ENCODE measurements at places on chromosomes 2 and 18. TPM values are rescaled to one million over a fixed set of nuclear protein-coding genes. Genes with fewer than 3 reads are reported as not detected.

GRCh38 chr2:20450201-20450999 is 3.5 kb downstream of the RHOB start:
- peak; percentile 81 for DNase-seq

The ACADL gene
- total RNA-seq, result 0.32 TPM

DNA sequence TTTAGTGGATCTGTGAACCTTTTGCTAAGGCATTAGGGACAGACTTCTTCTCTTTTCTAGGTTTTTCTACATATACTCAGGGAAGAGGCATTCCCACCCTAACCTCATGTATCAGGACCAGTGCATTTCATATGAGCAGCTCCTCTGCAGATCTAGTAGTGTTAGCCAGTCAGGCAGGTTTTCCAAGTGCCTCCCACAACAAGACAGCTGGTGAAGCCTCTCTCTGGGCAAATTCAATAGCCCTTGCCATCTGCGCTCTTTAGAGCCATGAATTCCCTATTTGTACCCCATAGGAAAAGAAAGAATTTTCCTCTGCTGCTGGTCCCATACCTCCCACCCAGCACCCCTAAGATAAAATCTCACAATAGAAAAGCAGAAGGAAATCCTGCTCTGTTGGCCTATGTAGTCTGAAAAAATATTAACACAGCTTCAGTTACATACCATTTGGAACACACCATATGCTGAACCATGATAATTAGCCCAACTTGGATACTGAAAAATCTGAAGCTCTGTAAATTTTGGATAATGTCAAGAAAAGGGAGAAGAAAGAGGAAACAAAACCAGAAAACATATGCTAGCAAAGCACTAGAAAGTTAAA is 1354.6 kb upstream of the NRXN1 start:
- no peak for DNase-seq

The PRKCE gene
- 10.3 TPM for total RNA-seq

The SKOR2 gene
- total RNA-seq, result not detected

DNA sequence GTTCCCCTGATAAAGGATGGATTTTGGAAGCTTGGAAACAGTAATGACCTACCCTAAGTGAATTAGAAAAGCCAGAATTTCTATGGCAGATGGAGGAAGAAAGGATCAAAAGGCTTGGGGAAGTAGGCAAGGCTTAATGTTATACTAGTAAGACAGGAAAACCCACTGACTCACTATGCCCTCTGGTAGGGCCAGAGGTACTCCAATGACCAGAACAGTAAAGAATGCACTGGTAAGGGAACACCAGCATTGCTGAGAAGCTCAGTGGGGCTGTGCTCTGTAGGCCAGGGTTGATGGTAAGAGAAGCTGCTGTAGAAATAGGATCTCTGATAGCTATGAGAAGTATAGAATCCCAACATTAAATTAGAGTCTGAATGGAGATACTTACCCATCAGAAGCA is 126.4 kb downstream of the GFPT1 start:
- DNase-seq, result no peak

GRCh38 chr2:12763486-12763885 is 46.8 kb downstream of the TRIB2 start:
- no peak for DNase-seq

The MC2R gene
- not detected for total RNA-seq

The PPP1R1C gene
- 2.7 TPM for total RNA-seq

GRCh38 chr18:37516361-37516853 is 49.2 kb downstream of the CELF4 start:
- DNase-seq, result no peak

- DNase-seq, result no peak
Observed at GRCh38 chr18:21762181-21762772, 21.7 kb downstream of the MIB1 start.

- no peak for DNase-seq
Observed at GRCh38 chr18:76371301-76372203, 123.5 kb downstream of the ZNF516 start.

The SERPINB3 gene
- 0.23 TPM for total RNA-seq

GRCh38 chr2:197306696-197307040 is 3.9 kb downstream of the ANKRD44 start:
- DNase-seq, result peak; percentile 76

GRCh38 chr2:70201831-70202230 is 11.0 kb upstream of the C2orf42 start:
- no peak for DNase-seq

The PFN4 gene
- total RNA-seq, result 1.6 TPM

DNA sequence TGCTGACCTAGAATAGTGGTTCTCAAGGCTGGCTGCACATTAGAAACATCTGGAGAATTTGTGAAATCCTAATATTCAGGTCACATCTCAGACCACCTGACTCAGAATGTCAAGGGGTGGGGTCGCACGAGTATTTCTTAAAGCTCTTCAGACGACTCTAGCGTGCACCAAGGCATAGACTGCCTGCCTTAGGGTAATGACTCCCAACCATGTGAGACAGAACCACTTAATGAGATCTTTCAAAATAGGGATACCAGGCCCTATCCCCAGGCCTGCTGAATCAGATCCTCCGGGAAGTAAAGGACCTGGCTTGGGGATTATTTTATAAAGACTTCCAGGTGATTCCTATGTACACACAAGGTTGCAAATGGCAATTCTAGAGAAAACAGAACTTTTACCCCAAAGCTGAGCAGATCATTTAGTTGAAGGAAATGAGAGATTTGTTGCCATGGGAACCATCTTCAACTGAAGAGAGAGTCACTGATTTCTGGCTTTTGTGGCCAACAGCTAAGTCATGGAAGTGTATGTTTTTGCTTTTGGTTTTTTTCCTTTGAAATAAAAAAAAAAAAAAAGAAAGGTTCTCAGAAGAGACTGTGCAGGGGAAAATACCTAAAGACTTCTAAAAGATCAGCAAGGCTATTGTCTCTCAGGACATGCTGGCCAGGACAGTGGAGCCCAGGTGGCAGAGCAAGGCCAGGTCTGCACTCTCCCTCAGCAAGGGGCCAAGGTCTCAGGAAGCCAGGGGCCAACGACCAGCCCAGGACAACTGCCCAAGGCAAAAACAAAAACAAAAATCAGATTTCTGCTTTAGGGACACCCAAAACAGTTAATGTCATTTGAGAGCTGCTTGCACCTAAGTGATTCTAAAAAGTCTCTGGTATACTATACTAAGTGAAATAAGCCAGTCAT is 15.3 kb upstream of the LOXHD1 start:
- no peak for DNase-seq

The SPIRE1 gene
- total RNA-seq, result 46.2 TPM

DNA sequence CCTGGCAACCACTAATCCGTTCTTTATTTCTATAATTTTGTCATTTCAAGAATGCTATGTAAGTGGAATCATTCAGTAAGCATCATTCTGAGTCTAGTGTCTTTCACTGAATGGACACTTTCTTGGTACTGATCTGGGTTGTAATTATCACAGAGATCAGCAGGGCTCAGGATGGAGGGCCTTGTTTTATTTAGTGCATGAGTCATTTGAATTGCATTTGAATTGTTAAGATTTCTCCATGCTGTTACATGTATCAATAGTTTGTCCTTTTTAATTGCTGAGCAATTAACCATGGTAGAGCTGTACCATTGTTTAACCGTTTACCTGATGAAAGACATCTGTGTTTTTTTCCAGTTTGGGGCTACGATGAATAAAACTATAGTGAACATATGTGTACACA is 256.4 kb downstream of the THSD7B start:
- no peak for DNase-seq

DNA sequence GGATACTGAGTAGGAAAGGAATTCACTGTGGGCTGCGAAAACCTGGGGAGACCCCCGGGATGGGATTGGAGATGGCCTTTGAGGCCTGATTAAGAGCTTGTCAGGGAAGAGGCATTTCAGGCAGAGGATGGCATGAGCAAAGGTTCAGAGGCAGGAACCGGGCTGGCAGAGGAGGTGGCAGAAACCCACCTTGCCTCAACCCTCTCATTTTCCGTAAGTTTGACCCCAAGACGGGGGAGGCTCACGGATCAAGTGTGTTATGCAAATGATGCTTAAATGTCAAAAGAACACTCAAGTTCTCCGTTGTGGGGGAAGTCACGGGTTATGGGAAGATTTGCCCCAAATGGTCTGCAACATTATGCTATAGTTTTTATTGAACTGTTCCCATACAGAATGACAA is 88.3 kb downstream of the MYCN start:
- no peak for DNase-seq

DNA sequence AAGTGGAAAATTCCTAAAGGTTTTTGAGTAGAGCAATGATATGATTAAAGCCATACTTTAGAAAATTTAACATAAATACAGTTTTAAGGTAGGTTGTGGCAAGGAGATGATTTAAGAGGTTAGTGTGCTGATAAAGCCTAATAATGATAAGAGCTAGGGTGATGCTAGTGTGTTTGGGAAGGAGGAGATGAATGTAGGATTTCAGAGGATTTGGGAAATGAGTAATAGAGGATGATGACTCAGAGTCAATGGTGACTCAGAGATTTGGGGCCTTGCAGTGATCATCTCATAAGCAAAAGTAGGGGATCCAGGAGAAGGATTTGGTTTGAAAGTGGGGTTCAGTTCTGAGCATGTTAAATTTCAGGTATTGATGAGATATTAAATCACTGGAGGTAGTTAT is 23.3 kb downstream of the STAMBP start:
- no peak for DNase-seq

- no peak for DNase-seq
Observed at GRCh38 chr2:17813010-17813741, 3.1 kb upstream of the MSGN1 start.

DNA sequence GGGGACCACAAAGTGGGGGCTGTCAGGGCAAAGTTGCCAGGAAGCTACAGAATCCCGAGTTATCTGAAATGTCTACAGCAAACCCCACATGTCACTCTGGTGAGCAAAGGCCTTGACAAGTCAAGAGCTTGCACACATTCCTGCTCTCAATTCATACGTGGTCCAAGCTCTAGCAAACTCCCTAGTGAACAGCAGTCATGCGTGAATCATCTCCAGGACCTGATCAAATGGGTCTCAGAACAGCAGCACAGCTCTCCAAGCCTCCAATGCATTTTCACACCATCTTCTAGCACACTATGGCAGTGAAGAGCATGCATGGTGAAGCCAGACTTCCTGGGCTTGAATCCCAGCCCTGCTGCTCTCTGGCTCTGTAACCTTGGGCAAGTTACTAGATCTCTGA is 68.5 kb downstream of the MYO5B start:
- no peak for DNase-seq

The LYPD6B gene
- 0.38 TPM for total RNA-seq

The MC5R gene
- not detected for total RNA-seq

DNA sequence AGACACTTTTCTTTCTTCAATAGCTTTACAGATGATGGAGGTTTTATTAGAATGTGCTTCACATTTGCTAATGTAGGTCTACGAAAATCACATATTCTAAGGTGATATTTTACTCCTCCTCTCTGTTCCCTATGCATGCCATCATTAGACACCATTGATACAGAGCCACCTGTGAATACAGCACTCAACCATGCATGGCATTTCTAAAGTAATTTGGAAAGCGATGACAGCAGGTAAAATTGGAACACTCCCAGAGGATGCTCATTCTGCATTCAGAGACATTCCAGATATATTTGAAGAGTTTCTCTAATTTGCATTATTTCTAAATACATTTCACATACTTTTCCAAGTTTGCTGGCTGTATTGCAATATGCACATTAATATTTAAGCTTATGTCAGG is 65.3 kb upstream of the RIT2 start:
- no peak for DNase-seq

The FAM228A gene
- total RNA-seq, result not detected

GRCh38 chr2:69677914-69678313 is 34.4 kb upstream of the AAK1 start:
- no peak for DNase-seq

GRCh38 chr18:62157843-62158242 is 29.0 kb downstream of the PIGN start:
- DNase-seq, result no peak

GRCh38 chr2:62654423-62654791 is 51.1 kb upstream of the EHBP1 start:
- DNase-seq, result no peak

DNA sequence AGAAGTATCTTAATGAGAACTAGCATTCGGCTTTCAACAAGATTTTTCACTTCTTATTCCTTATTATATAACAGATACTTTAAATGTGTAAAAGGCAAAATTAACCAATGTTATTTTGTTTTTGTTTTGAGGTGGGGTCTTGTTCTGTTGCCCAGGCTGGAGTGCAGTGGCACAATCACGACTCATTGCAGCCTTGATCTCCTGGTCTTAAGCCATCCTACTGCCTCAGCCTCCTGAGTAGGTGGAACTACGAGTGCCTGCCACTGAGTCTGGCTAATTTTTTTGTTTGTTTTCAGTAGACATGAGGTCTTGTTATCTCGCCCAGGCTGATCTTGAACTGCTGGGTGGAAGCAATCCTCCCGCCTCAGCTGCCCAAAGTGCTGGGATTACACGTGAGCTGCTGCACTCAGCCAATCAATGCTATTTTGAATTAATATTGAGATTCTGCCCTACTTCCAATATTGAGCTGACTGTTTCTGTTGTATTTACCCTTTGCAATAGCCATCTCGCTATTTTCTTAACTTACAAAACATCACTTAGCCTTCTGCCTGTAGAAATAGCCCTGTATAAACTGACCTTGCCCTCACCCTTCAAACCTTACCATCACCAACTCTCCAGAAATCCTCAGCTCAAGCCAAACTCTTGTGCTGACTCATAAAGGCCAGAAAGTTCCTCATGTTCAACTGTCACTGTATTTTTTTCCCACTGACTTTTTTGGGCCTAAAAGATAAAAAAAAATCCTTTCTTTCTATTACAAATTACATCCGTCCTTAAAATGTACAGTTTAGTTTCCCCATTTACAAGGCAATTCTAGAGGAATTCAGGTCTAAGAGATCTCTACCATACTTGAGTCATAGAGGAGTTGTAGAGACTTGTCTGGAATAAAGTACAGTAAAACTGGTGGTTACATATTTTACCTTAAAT is 94.3 kb downstream of the OLA1 start:
- DNase-seq, result no peak

DNA sequence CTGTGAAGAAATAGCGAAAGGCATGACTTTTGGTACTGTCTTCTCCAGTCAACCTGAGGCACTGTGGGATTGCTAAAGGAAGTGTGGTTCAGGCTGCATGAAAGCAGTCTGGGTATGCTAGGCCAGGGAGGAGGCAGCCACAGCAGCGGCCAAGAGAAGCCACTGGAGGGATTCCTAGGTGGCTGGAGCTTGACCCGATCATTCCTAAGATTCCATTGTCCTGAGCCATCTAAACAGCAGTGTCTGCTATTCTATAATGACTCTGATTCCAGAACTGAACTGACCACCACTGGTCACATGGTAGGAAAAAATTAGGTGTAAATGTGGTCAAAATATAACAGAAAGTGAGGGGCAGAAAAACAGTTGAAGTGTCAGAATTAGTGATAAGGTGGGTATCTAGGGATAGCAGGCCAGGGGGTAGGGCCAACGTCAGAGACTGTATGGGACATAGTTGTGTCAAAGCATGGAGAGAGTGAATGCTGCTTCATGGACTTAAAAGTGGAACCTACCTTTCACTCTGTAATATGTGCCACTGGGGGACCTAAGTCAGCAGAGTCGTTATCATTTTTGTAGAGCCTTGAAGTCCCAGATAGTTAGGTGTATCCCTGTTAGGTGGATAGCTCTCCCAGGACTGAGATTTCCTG is 204.6 kb downstream of the CTNNA2 start:
- DNase-seq, result no peak

The CYRIA gene
- not detected for total RNA-seq
